Fibroblast of mammary gland (primary cell): ENCODE measurements at places on chromosomes 12 and 14.
A peak's percentile ranks its signal among the peaks of the same experiment; 100 is the strongest.

- no peak for DNase-seq
These were observed 87.0 kb upstream of the EEA1 start for GRCh38 chr12:93015871-93016751.

DNA sequence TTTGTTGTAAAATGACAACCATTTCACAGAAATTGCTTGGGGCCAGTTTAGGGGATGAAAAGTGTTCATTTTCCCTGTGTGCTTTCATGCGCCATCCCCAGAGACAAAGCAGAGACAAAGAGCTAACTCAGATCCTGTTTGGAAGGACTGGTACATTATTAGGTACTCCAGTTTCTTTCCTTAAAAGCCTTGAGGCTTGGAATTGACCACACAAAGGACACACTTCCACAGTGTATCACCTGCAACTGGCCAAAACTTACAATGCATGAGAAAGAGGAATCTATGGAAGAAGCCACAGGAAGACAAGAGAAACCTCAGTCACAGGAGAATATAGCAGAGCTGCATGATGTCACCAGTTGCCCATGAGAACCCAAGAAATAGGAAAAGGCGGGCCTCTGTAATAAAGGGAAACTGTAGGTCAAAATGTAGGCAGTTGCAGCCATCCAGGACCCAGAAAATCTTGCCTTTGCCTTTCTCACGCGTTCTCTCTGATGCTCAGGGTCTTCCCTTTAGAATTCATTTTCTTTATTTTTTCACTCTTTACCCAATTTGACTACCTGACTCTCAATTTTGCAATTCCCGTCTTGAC lies 339.0 kb downstream of the RMST start:
- no peak for DNase-seq

- no peak for DNase-seq
These were observed 9.4 kb upstream of the DCP1B start for GRCh38 chr12:2013527-2014223.

GRCh38 chr12:69428351-69429073 lies 41.7 kb upstream of the FRS2 start:
- DNase-seq: no peak

DNA sequence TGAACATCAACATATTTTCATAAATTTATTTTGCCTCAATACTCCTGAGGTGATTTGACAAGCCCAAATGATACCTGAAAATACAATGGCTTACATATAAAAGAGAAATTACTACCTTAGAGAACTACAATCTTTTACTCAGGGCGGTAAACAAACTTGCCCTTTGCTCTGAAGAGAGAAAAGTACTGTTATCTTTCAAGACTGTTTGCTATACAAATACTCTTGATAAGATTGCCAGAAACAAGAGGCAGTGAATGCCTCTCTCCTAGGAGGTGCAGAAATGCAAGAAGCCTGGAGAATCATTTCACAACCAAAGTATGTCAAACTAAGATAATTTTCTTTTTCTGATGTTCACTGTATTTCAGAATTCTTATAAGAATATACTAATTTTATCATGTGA lies 160.3 kb downstream of the ALX1 start:
- no peak for DNase-seq

- DNase-seq: peak; percentile 29
These were observed 74.7 kb downstream of the LLPH start for GRCh38 chr12:66055837-66056319.

GRCh38 chr14:93108105-93108504 lies 7.6 kb downstream of the ITPK1 start:
- no peak for DNase-seq

- DNase-seq: no peak
These were observed 68.3 kb upstream of the DDX11 start for GRCh38 chr12:31005256-31005943.
